ENCODE measurements at places on chromosomes 7 and 10. TPM values are rescaled to one million over a fixed set of nuclear protein-coding genes. Genes with fewer than 3 reads are reported as not detected.

GRCh38 chr10:113947184-113948041 is 93.0 kb downstream of the NHLRC2 start:
- no peak for DNase-seq

The TBX20 gene
- not detected for polyA plus RNA-seq

DNA sequence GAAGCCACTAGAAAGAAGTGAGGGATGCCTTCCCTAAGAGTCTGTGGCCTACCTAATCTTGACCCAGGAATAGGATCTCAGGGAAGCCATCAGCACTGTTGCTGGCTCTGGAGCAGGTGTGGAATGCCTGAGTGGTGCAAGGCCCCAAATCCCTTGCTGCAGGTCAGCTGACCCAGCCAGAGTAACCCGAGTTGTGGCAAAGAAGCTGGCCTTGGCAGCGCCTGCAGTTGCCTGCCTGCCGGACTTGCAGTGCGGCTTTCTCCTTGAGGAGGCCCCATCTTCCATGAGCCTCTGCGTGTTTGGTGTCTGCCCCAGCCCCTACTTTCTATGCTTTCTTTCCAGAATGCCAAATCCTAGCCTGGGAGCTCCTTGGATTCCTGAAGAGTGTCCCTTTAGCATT is 5.8 kb downstream of the KIAA1217 start:
- no peak for DNase-seq

The PRSS2 gene
- not detected for polyA plus RNA-seq

The TMEM273 gene
- 5.6 TPM for polyA plus RNA-seq

GRCh38 chr10:86261941-86262687 is 104.5 kb downstream of the GRID1 start:
- DNase-seq, result no peak

- DNase-seq, result no peak
Measured at GRCh38 chr10:74936577-74937265, 110.3 kb downstream of the KAT6B start.

Measured in forelimb muscle (tissue), 1 donor.